ENCODE measurements at places on chromosomes 13 and 19.

GRCh38 chr13:40772765-40773473 is 1.9 kb upstream of the MRPS31 start:
- no peak for DNase-seq

- no peak for DNase-seq
Observed at GRCh38 chr13:50990065-50990817, 80.7 kb downstream of the RNASEH2B start.

GRCh38 chr13:105972306-105972721 is 563.1 kb downstream of the EFNB2 start:
- DNase-seq, result no peak

GRCh38 chr19:41320568-41320967 is 10.6 kb downstream of the CCDC97 start:
- no peak for DNase-seq

GRCh38 chr19:51123802-51124201 is 904 bp upstream of the SIGLEC9 start:
- DNase-seq, result no peak

GRCh38 chr13:48750588-48751383 is 97.1 kb downstream of the CYSLTR2 start:
- DNase-seq, result no peak

DNA sequence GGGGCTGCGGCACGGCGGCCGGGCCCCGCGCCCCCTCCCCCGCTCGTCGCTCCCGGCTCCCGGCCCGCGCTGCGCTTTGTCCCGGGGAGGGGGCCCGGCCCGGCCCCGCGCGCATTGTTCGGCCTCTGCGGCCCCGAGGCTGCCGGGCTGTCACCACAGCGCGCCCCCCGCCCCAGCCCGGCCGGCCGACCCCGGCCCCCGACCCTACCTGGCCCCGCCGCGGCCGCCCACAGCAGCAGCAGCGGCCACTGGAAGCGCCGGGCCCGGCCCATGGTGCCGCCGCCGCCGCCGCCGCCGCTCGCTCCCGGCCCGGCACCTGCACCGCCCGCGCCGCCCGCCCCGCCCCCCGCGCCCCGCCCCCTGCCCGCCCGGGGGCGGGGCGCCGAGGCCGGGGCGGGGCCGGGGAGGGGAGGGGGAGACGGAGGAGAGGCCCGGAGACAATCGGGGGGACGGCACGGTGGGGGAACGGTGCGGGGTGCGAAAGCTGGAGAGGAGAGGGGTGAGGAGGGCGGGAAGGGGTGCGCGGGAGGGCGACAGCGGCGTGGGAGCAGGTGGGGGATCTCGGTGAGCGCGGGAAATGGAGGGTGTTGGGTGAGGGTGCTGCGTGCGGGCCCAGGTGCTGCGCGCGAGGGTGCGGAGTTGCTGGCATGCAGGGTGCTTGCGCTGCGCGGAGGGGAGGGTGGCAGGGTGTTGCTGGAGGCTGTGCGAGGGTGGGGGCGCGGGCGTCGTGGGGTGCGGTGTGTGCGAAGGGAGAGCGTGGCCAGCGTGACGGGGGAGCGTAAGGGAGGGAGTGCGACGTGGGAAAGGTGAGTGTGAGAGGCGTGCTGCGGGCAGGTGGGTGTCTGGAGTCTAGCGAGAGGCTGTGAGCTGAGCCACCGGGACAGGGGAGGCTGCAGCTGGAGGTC is at the start of gene CADM4:
CADM4 (minus strand) TSS at position 332 of the 905 bp plus-strand sequence; CDS start at position 272, 60 bp downstream.
- no peak for DNase-seq

- no peak for DNase-seq
Observed at GRCh38 chr19:6769006-6769619, 1.9 kb upstream of the SH2D3A start.

- no peak for DNase-seq
Observed at GRCh38 chr13:38620876-38621275, 66.0 kb upstream of the FREM2 start.

DNA sequence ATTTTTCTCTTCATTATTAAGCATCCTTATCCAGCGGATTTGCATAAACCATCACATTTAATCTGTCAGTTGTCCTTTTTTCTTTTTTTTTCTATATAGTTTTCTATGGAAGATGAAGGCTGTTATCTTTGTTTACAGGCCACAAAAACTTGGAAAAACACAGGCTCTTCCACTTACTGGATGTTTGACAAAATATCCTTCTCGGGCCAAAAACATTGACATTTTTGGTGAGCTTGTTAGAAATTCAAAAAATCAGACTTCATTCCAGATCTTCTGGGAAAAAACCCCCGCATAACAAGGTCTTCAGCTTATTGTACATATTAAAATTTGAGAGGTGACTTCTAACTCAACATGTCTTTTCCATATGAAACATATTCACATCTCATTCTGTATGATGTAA is 13.8 kb downstream of the ZNF93 start:
- no peak for DNase-seq

DNA sequence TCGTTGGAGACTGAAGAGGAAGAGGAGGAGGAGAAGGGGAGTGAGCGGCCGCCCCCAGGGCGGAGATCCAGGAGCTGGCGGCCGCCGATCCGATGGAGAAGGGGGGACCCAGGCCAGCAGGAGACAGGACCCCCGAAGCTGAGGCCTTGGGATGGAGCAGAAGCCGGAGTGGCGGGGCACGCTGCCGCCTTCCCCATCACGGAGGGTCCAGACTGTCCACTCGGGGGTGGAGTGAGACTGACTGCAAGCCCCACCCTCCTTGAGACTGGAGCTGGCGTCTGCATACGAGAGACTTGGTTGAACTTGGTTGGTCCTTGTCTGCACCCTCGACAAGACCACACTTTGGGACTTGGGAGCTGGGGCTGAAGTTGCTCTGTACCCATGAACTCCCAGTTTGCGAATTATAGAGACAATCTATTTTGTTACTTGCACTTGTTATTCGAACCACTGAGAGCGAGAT is 1.8 kb downstream of the GADD45B start:
- no peak for DNase-seq

DNA sequence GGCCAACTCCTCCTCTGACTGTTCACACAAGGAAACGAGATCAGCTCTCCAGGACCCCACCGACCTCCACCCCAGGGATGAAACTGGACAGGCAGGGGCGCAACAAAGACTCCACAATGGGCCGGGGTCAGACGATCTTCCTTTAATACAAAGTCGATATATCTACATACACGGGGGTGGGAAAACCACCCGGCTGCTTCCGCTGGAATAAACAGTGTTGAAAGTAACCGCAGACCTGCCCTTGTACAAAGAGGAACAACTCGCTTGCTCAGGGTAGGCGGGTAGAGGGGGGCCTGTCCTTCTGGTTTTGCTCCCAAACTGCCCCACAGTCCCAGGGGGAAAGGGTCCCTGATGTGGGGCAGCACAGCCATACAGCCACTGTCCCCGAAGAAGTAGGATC is 135.2 kb downstream of the PTPRS start:
- DNase-seq, result no peak

- no peak for DNase-seq
Observed at GRCh38 chr13:49253310-49253709, 5.6 kb downstream of the CDADC1 start.

- no peak for DNase-seq
Observed at GRCh38 chr13:26680572-26680971, 80.0 kb downstream of the GPR12 start.

DNA sequence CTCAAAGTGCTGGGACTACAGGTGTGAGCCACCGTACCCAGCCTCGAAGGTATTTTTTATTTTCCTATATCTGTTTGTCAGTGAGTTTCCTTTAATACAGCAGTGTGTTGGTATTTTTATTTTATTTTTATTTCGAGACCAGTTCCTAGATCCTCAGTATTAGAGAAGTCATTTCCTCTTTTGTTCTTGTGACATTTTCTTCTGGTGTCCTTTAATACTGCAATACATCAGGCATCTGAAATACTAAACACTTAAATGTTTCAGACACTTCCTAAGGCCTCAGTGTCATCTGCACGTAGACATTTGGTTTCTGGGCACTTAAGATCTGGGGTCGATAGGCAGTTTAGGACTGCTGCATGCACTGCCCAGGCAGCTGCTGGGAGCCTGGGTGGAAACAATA is 22.5 kb downstream of the GATAD2A start:
- DNase-seq, result no peak

DNA sequence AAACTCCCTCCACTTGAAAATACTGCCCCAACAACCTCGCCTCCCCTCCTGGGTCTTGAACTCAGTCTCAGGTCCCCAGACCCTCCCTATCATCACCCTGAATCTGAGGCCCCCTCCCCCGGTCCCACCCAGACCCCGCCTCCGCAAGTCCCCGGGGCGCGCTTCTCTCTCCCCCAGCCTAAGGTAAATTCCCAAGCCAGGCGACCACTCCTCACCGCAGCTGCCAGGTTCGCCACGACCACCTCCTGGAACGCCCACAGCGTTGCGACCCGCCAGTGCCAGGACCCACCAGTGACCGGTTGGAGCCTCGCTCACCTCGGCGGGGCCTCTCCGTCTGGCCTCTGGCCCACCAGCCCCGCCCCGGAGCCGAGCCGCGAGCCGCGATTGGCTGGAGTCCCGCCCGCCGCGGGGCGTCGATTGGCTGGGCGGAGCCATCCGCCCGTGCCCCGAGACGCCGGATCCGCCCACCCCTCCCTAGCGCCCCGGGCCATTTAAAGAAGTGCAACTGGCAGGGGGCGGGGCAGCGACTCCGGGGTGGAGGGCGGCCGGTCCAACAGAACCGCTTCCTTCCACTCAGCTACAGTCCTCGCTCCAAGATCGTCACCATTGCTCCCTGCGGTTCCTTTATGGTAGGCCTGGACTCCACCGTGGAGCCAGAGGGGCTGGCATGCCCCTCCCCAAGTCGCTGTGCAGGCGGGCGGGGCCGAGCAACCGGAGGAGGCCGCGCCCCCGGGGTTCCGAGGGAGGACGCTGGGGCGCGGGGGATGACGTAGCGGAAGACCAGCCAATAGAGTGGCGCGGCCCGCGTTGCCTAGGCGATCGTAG is at the start of gene SERTAD3:
SERTAD3 (minus strand) TSS at position 336 of the 825 bp plus-strand sequence. CDS start 2,255 bp downstream, outside the sequence.
- DNase-seq, result peak; percentile 99
